Foreskin fibroblast (primary cell): ENCODE measurements at places on chromosomes 5 and 9.

DNA sequence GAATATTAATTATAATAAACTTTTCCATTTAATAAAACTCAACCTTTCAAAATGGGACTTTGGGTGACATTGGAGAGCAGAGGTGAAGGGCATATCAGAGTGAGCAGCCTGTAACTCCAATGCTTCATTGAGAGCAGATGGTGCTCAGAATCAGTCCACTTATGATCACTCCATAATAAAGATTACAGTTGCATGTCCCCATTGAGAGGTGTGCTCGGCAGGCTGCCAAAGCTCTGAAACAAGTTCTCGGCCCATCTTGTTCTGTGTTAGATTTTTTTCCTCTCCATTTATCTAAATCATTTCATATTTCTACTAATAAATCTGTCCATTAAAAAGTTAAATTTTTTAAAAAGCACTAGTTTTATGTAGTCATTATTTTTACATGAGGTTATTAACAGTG, 1786.4 kb upstream of the WWC1 start:
- DNase-seq: no peak

DNA sequence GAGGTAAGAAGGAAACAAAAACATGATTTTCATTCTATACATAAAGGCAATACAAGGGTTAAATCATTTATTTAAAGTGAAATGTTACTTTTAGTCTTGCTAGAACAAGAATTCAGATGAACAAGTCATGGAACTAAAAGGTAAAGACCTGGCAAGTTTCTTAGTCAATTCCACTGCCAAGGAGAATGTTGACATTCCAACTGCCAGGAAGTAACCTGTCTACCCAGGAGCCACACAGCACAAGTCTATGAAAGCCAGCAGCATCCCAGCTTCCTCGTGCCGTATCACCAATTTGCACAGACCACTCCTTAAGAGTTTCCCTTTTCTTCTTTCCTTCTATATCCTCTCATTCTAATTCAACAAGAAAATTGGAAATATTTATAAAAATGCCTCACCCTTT, 79.9 kb downstream of the SETX start:
- no peak for DNase-seq

DNA sequence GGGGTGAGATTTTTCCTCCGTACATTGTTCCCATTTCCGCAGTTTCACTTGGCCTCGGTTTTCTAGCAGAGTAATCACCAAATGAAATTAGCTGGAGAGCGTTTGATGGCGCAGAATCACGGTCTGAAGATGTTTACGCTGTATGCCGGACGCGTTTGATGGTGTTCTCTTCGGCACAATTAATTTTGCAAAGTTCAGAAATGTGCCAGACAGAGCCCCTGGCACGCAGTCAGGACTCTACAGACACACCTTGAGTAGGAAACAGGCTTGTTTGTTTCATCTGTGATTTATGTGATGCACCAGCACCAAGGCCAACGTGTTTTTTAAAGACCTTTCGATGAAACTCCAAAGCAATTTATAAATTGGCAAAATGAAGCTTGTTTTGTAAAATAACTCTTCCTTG, 863 bp upstream of the LIFR start:
- no peak for DNase-seq

DNA sequence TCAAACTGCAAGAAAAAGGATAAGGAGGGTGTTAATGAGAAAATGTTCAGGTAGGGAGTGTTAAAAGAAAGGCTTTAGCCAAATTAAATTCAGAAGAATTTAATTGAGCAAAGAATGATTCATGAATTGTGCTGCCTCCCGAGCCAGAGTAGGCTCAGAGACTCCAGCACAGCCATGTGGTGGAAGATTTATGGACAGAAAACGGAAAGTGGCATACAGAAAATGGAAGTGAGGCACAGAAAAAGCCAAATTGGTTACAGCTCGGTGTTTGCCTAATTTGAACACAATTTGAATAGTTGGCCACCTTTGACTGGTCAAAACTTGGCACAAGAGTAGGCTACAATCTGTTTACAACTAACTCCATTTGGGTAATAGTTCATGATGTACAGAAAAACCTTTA, 9.6 kb upstream of the SLC30A5 start:
- peak; percentile 32 for DNase-seq

GRCh38 chr5:83628360-83628759, 92.3 kb downstream of the HAPLN1 start:
- DNase-seq: no peak

GRCh38 chr5:177393206-177393765, 7.2 kb downstream of the PFN3 start:
- DNase-seq: no peak

- no peak for DNase-seq
These were observed 4.4 kb downstream of the ZCCHC9 start for GRCh38 chr5:81305785-81306184.

GRCh38 chr5:157219491-157220271, 39.0 kb downstream of the ITK start:
- DNase-seq: no peak

- no peak for DNase-seq
These were observed 48.0 kb downstream of the GRAMD2B start for GRCh38 chr5:126471247-126471646.

DNA sequence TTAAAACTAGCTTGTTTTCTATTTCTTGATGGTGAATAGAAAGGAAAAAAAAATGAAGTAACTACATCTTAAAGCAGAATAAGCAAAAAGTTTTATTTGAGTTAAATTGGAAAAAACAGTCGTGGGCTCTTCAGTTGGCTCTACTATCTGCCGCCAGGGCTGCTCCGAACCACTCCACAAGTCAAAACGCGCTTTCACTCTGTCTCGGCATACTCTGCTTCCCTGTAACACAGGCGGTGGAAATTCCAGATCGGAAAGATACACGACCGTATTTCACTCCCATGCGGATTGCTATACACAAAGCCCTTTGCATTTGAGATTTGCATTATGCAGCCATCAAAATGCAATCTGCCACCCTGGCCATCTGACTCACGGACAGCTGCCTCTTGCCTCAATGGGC, 505.6 kb downstream of the IRX1 start:
- no peak for DNase-seq

DNA sequence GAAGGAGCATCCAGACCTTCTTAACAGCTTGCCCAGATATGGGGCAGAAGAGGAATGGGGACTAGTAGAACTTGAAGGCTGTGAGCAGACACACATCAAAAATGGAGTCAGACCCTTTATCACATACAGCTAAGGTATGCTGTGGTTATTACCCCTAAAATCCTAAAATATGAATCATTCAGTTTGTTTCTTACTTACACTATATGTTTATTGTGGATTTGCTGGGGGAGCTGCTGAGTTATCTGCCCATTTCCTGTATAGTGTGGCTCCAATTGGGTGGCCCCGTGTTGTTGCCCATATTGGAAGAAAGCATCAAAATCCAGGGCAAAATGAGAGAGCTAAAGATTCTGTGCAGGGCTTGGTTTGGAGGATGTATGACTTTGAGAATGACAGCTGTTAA, 56.9 kb downstream of the AP3S1 start:
- no peak for DNase-seq

DNA sequence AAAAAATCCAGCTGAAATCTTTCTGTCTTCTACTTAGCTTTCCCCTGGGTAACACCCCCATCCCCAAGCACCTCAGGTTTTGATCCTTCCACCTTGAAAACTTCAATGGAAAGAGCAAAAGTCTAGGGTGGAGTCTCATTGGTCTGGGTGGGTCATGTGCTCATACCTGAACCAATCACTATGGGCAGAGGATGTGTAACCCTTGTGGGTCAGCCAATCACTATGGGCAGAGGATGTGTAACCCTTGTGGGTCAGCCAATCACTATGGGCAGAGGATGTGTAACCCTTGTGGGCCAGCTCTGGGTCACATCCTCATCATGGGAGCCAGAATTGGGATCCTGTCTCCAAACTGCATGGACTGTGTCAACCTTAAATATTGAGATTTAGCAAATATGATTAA, 18.5 kb downstream of the NAIF1 start:
- DNase-seq: no peak

DNA sequence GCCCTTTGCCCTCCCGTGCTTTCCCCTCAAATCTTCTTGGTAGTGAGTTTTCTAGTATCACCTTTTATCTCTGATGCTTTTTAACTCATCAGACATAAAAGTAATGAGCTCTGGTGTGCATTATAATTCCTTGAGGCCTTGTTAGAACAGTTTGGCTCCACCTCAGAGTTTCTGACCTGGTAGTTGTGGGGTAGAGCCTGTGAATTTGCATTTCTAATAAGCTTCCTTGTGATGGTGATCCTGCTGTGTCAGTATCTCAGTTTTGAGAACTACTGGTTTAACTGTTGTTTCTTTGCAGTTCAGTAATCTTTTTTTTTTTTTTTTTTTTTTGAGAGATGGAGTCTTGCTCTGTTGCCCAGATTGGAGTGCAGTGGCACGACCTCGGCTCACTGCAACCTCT, 31.1 kb downstream of the UBE2D2 start:
- no peak for DNase-seq

GRCh38 chr5:68381909-68382308, 166.4 kb downstream of the PIK3R1 start:
- DNase-seq: no peak

DNA sequence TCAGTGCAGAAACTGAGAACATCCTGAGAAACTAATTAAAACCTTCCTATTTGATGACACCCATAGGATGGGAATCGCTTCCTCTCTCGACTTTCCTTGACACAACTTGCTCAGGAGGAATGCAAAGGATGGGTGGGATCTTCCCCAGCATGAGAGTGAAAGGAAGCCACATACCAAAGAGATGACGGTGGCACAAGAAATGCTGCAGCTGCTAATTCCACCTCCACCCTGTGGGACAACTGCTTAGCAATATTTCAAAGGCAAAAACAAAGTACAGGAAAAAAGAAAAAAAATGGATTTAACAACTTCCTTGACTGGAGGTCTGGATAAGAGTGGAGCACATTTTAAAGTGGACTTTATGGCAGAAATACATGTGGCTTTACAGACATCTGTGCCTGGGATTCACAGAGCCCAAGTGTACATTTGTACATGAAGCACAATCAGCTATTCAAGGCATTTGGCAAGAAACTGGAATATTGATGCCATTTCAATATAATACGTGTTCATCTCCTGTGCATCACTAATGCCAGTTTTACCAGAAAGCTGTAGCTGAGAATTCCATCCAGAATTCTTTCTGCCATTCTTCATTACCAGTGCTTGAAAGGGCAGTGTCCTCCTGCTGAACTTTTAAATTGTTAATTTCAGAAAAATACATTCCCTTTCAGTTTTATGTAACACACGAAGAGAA, 359.2 kb upstream of the ACTBL2 start:
- peak; percentile 92 for DNase-seq

- DNase-seq: peak; percentile 96
These were observed 118.7 kb downstream of the LPAR1 start for GRCh38 chr9:110919609-110920008.

DNA sequence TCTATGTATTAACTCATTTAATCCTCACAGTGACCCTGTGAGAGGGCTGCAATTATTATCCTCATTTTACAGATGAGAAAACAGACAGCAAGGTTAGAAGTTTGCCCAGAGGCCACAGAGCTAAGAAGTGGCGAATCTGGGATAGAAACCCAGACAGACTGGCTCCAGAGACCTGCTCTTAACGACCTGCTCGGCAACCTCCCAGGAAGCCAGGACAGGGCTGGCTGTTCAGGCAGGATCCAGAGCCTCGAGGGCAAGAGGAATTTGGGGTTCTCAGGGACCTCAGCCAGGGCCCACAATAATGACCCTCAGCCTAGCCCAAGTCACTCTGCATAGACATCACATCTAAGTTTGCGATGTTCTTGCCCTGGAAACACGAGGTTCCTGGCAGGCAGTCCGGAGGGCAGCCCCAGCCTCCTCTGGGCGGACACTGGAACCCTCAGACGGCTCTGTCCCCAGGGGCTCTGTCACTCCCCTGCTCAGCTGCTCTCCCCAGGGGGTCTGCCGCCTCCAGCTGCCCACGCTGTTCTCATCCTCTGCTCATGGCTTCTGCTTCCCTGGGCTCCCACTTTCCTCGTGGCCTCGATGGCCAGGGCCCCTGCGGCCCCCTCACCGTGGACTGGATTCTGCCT, 138.5 kb upstream of the ERCC6L2 start:
- no peak for DNase-seq

- no peak for DNase-seq
These were observed 105.2 kb downstream of the TRIM32 start for GRCh38 chr9:116792271-116792670.

DNA sequence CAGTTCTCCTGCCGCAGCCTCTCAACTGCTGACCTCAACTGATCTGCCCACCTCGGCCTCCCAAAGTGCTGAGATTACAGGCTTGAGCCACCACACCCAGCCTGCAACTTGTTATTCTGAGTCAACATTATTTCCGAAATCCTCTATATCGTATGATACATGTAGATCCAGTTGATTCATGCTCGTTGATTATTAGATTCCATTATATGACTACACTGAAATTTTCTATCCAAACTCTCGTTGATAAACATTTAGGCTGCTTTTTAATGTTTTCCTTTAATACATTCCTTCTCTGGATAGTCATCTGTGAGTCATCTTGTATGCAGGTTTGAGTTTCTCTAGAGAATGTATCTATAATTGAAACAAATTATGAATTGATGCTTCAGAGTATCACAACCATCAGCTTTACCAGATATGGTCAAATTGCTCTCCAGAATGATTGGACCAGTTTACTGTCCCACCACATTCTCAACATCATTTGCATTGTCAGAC, 4.1 kb downstream of the CDK7 start:
- peak; percentile 65 for DNase-seq

DNA sequence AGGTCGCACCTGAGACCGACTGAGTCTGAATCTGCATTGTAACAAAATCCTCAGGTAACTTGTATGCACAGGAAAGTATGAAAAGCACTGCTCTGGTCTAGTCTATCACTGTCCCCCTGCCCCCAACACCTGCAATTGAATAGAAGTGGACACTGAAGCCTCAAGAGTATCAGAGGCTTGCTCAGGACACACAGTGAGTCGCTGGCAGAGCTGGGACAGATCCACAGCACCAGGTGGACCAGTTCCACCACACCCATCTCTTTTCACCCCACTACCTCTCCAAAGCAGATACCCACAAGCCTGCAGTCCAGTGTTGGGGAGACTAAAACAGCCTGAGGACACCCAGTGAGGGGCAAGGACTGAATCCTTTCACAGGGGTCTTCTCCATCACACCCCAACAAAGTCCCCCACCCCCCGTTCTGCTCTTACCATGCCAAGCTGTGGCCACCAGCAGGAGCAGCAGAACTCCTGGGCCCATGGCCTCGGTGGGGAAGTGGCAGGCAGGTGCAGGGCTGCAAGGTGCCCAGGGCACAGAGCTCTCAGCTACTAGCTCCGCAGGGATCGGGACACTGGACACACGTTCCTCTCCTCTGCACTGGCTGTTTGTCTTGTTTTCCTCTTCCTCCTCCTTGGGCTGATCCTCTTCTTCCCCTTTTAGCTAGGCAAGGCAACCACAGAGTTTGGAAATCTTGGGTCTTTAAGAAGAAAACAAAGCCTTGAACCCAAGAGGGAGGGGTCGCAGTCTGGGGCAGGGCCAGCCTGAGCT, at the start of gene CSF1R:
Gene CSF1R (minus strand): TSS at position 605 of the 766 bp plus-strand sequence. CDS start 127 bp downstream, at position 478.
- no peak for DNase-seq
